ENCODE measurements at places on chromosomes 1 and 21. TPM values are rescaled to one million over a fixed set of nuclear protein-coding genes. Genes with fewer than 3 reads are reported as not detected.

The SPRR2A gene
- not detected for total RNA-seq

The SLC9C2 gene
- not detected for total RNA-seq

The LDLRAP1 gene
- total RNA-seq: 70.5 TPM

The TMCO4 gene
- total RNA-seq: 12.4 TPM

The RHOU gene
- total RNA-seq: 1.2 TPM

The TRABD2B gene
- not detected for total RNA-seq

The RNU5D-1 gene
- total RNA-seq: not detected

The TEX38 gene
- total RNA-seq: not detected

The PBXIP1 gene
- 434 TPM for total RNA-seq

The TMEM63A gene
- 199 TPM for total RNA-seq

All from CD4-positive, alpha-beta T cell (primary cell).